ENCODE measurements at places on chromosomes 13 and 19.

DNA sequence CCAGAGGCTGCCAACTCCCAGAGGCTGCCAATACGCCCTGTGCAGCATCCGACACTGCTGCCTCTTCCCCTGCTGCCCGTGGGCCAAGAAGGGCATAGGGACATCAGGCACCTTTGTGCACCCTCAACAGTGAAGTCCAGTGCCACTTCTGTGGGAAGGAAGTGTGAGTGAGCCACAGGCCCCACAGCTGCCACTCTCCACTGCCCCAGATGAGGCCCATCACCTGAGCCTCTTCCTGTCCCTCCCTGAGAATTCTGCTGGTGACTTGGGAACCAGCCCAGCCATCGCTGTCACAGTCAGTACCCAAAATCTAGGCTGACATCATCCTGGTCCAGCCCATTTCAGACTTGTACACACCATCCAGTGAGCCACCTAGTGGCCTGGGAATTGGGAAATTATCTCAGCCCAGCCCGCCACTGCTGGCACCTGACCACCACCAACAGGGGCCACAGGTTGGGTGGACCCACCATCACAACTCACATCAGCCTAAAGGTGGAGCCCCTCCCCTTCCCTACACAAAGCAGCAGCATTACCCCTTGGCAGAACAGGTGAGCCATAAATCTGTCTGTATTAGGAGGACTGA lies 733.9 kb upstream of the KLHL1 start:
- no peak overlapping the region for H3K27ac ChIP-seq
- no peak for ATAC-seq
- H3K27me3 ChIP-seq, result no peaks in the 10 kb centered on the region
- no peak overlapping the region for H3K4me3 ChIP-seq
- no peaks in the 10 kb centered on the region for H3K36me3 ChIP-seq

DNA sequence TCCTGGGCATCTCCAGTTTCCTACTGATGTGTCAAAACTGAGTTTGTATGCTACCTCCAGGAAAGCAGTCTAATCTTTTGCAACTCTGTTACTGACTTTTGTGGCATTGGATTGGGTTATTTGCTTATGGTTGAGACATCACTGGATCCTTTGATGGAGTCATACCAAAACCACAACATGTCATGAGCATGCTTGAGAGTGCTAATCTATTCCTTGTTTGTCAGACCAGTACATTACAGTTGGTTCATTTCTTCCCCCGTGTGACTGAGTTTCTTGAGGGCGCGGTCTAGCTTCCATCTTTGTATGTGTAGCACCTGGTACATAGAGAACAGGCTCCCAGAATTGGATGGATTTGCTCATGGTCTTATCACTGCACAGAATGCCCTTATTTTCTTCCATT lies 43.2 kb downstream of the SUGT1 start:
- peaks cover 51% of the 10 kb centered on the region for H3K36me3 ChIP-seq
- peak overlapping the region; percentile 11 for H3K4me3 ChIP-seq
- no peaks in the 10 kb centered on the region for H3K27me3 ChIP-seq
- H3K27ac ChIP-seq, result peak overlapping the region; percentile 68
- H3K4me1 ChIP-seq, result peaks cover 10% of the 10 kb centered on the region
- peak; percentile 95 for ATAC-seq

DNA sequence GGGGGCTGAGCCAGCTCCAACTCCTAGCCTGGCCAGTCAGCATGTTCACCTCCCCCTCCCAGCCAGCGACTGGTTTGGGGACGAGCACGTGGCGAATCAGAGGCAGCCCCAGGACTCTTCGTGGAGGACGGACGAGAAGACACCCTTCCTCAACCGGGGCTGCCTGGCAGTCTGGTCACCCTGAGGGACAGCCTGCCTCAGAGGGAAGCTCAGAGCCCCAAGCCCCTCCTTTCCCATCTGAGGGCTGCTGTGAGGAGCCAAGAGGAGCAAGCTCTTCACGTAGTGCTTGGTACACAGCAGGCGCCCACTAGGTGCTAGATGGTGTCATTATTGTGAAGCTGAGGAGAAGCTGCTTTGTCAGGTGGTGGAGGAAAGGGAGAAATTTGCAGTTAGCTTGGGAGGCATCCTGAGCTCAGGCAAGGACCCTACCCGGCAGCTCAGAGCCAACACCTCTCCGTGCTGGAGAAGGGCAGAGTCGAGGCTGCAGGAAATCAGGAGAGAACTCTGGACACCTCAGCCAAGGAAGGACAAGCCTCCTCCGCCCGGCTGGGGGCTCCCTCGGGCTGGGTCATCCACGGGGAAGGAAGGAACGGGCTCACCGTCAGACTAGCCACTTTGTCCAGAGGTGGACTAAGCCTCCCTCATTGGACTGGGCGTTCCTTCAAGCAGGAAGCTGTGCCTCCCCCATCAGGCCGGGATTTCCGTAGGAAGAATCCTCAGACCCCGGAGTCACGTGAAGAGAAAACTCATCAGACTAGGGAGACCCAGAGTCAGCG lies 14.9 kb upstream of the C2CD4C start:
- H3K36me3 ChIP-seq, result no peaks in the 10 kb centered on the region
- no peak overlapping the region for H3K4me3 ChIP-seq
- H3K4me1 ChIP-seq, result no peaks in the 10 kb centered on the region
- no peak for ATAC-seq

- H3K27ac ChIP-seq, result peak overlapping the region; percentile 61
- ATAC-seq, result peak; percentile 18
- peak overlapping the region; percentile 83 for H3K4me3 ChIP-seq
- H3K27me3 ChIP-seq, result no peaks in the 10 kb centered on the region
Measured at GRCh38 chr19:10701955-10702525, 801 bp downstream of the QTRT1 start.

DNA sequence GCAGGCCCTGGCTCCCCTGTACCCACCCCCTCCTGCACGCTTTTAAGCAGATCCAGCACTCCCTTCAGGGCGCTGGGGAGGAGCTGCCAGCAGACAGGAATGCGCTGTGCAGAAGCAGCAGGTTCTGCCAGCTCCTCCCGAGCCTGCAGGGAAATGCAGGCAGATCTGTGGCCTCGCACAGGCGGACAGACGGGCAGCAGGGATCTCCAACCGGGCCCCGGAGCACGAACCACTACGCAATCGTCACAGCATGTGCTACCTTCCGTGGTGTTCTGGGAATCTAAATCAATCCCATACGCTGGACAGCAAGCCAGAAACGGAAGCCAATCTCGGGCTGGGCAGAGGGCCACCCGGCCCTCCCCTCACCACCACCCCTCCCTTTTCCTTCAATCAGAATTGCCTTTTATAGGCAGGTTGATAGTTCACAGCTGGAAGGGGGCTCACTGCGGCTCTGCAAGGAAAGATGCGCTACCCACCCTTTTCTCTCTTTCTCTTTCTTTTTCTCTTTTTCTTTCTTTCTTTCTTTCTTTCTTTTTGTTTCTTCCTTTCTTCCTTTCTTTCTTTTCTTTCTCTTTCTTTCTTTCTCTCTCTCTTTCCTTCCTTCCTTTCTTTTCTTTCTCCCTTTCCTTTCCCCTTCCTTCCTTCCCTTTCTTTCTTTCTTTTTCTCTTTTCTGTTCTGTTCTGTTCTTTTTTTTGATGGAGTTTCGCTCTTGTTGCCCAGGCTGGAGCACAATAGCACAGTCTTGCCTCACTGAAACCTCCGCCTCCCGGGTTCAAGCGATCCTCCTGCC lies 99.9 kb downstream of the GNG7 start:
- no peak for ATAC-seq
- no peak overlapping the region for H3K4me3 ChIP-seq
- peaks cover 7% of the 10 kb centered on the region for H3K4me1 ChIP-seq
- H3K27me3 ChIP-seq, result no peaks in the 10 kb centered on the region
- H3K36me3 ChIP-seq, result peaks cover under 1% of the 10 kb centered on the region

DNA sequence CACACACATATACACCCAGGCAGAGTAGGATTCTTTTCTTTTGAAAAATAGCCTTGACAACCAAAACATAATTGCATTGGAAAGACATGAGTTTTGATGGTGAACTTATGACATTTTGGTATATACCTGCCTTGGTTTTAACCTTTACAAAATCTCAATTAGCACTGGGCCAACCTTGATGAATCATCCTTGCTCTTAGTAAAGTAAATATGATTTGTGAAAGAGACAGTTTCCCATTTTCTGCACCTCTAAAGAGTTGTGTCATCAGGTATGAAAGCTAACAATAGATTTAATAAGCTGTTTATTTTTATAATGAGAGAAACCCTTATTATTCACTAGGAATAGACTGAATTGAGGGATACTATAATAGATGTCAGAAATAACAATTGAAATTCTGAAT lies 15.7 kb upstream of the ENOX1 start:
- H3K4me1 ChIP-seq, result peaks cover 6% of the 10 kb centered on the region
- peaks cover 16% of the 10 kb centered on the region for H3K27me3 ChIP-seq
- no peak overlapping the region for H3K4me3 ChIP-seq
- no peaks in the 10 kb centered on the region for H3K36me3 ChIP-seq
- no peak for ATAC-seq
- H3K27ac ChIP-seq, result no peak overlapping the region

- no peak overlapping the region for H3K27ac ChIP-seq
- H3K4me3 ChIP-seq, result no peak overlapping the region
- H3K4me1 ChIP-seq, result no peaks in the 10 kb centered on the region
- peaks cover 7% of the 10 kb centered on the region for H3K27me3 ChIP-seq
- no peak for ATAC-seq
Measured at GRCh38 chr13:101115762-101116171, 300.5 kb downstream of the NALCN start.

DNA sequence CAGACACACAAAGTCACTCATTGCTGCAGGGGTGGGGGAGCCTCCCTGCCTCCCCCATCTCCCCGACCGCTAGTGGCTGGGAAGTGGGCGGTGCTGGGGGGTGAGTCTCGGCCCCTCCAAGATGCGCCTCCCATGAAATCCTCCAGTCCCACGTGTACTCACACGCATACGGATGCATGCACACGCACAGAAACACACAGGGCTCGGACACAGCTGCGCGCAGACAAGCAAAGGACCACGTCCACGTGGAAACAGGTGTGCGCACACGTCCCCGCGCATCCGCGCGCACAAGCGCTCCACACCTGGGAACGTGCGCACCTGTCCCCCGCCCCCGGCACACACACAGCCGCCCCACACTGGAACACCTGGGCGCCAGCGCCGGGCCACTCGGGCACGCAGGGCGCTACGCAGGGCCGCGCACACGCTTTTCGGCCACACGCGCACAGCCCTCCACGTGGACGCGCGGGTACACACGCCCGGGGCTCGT lies 687 bp downstream of the MATK start:
- peak; percentile 39 for ATAC-seq
- H3K4me3 ChIP-seq, result peak overlapping the region; percentile 69
- no peak overlapping the region for H3K27ac ChIP-seq
- H3K27me3 ChIP-seq, result peaks cover 3% of the 10 kb centered on the region

DNA sequence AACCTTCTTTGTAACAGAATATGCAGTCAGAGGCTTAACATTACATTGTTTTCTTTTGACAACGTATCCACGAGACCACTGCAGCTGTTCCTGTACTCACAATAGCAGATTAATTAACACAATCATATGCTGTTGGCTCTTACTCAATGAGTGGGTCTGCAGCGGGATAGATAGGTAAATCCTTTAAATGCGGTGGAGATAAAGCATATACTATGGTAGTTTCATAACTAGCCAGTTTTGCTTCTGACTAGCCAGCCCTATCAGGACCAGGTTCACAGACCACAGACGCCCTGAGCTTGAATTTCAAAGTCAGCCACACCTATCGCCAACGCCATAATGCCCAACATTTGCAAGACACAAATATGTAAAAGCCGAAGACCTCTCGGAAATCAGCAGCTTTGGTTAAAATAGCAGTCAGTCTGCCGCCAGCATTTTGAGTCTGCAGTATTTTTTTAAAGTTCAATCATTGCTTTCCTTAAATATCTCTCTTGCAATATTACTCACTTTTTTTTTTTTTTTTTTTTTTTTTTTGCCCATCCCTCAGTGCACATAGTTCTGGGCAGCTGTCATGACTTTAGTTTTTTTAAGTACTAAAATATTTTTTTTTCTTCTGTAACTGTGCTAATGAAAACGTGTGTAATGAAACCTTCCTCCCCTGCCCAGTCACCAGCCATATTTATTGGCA lies 120.5 kb downstream of the ZNF536 start:
- no peak for ATAC-seq
- H3K4me3 ChIP-seq, result no peak overlapping the region
- no peaks in the 10 kb centered on the region for H3K36me3 ChIP-seq

DNA sequence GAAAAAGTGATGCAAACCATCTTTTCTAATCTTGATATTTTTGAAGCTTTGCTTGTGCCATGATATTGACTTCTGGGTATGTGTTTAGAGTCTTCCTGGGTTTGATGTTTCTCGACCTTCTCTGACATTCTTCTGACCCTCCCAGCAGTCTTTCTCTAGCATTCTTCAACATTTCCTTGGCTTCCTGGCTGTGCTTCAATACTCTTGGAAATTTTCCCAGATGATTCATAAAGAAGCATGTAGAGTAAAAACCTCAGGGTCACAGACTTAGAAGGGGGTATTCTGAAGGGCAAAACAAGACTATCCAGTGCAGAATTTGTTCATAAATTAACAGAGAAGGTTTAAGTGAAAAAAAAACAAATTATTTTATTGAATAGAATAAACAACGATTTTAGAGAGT lies 946.3 kb upstream of the PCDH9 start:
- H3K36me3 ChIP-seq, result no peaks in the 10 kb centered on the region
- ATAC-seq, result no peak
- H3K27me3 ChIP-seq, result no peaks in the 10 kb centered on the region
- no peaks in the 10 kb centered on the region for H3K4me1 ChIP-seq

- H3K4me3 ChIP-seq, result no peak overlapping the region
- no peak overlapping the region for H3K27ac ChIP-seq
- H3K4me1 ChIP-seq, result no peaks in the 10 kb centered on the region
Measured at GRCh38 chr13:87052731-87053130, 618.4 kb upstream of the SLITRK5 start.

DNA sequence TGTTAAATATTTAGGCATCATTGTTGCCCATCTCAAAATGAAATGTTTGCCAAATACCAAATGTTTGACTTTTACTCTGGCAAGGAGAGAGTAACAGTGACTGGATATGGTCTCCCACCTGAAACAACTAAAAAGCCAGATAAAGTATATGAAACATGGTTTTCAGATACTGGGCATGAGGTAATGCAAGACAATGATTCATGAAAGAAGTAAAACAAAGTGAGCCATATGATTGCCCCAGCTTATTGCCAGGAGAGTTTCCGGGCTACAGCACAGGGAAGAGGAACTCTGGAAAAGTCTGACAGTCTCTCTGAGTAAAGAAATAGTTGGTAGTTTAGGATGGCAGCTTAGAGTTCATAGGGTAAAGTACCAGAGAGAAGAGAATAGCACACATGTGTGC lies 354.6 kb downstream of the DNAJC15 start:
- peaks cover 33% of the 10 kb centered on the region for H3K27me3 ChIP-seq
- H3K4me1 ChIP-seq, result no peaks in the 10 kb centered on the region
- ATAC-seq, result no peak
- no peak overlapping the region for H3K4me3 ChIP-seq
- H3K36me3 ChIP-seq, result no peaks in the 10 kb centered on the region

DNA sequence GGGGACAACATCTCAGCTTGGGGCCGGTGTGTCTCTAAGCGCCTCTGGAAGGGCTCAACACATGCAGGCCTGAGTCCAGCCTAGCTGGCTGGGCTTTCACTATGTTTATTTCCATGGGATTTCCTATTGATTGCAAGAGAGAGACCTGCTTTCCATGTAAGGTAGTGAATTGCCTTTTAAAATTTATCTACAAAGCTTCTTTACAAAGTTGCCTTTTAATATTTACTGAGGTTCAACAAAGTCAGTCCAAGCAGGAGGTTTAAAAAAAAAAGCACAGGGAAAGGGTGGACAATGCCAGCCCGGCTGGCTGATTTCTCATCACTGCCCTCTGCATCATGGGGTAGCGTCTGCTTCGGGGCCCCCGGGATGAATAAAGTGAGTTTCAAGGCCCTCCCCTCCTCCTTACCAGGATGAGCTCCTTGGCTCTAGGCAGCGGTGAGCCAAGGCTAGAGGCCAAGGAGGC lies 15.8 kb downstream of the TLE2 start:
- no peak overlapping the region for H3K4me3 ChIP-seq
- no peaks in the 10 kb centered on the region for H3K36me3 ChIP-seq
- H3K27me3 ChIP-seq, result no peaks in the 10 kb centered on the region
- no peak for ATAC-seq

All from activated T-helper 17 cell treated with anti-CD3 and anti-CD28 coated beads, Interleukin-2, amount 50 U/mL, for 72 hours (primary cell).